ENCODE measurements at places on chromosomes 12 and 14.

DNA sequence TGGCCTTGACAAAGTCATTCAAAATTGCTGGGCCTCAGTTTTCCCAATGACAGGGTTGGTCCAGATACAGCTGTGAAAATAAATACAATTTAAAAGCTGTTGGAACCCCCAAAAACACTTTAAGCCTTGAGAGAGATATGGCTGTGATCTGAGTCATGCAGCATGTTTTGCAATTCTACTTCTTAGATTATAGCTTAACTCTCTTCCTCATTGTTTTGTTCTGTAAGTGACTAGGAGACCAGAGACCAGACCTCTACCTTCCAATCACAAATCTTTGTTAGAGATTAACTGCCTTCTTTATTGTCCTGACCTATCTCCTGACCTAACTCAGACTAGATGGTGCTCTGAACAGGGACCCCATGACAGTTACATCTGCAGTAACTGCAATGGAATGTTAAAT is 198.1 kb downstream of the STXBP6 start:
- no peak for DNase-seq

GRCh38 chr12:64077922-64078321 is 144.2 kb downstream of the KICS2 start:
- DNase-seq = no peak

DNA sequence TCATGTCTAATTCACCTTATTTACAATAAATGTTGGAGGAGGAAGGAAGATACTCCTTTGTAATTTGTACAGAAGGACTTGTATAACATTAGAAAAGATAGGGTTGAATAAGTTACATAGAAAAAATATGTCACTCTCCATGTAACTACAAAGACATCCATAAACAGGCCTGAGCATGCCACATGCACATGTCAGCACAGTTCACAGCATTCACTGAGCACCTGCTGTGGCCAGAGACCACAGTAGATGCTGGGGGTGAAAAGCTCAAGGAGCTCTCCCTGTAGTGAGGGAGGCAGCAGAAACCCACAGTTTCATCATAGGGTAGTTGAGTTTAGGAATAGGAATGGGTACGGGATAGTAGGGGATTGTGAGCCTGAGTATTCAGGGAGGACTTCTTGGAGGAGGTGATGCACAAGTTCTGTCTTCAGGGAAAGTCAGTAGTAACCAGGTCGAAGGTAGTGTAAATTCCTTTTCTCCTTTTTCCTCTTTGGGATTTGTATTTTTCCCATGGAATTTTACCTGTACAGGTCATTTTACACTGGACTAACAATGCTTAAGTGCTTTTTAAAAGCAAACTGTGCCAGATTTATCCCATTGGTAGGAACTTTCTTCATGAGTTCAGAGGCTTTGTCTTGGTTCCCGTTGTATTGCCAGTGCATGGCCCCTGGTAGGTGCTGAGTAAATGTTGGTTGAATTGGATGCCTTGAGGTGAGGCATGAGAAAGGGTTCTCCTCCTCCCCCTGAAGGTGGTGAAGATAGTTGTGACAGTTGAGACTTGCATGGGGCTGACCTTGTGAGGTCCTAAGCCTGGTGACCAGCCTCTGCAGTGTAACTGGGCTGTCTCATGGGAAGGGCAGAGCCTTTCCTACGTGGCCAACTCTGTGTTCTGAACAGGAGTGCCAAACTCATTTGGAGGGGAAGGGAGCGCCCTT is 20.2 kb downstream of the PRKCH start:
- DNase-seq = no peak

- DNase-seq = no peak
These were observed 31.0 kb downstream of the RTL1 start for GRCh38 chr14:100872259-100873095.

DNA sequence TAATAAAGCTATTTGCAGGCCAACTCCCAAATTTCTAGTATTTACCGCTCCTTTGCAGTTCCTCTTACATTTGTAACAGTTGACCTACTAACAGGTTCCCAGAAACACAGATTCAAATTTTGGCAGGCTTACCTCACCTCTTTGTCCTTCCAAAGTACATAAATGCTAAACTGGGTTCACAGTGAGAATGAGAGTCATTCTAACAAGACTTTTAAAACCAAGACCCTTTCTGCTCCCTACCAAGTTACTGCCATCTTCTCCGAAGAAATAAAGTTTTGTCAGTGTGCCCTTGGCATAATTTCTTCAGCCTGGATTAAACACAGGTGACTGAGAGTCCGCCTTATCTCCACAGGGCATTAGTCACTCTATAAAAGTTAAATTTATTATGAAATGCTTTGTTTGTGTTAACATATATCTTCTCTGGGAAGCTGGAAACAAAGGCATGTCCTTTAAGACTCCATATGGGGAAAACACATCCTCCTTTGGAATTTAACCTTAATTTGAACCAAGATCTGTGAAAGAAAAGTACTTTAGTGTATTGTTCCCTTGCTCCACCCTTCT is 28.2 kb downstream of the FOXA1 start:
- DNase-seq = no peak

DNA sequence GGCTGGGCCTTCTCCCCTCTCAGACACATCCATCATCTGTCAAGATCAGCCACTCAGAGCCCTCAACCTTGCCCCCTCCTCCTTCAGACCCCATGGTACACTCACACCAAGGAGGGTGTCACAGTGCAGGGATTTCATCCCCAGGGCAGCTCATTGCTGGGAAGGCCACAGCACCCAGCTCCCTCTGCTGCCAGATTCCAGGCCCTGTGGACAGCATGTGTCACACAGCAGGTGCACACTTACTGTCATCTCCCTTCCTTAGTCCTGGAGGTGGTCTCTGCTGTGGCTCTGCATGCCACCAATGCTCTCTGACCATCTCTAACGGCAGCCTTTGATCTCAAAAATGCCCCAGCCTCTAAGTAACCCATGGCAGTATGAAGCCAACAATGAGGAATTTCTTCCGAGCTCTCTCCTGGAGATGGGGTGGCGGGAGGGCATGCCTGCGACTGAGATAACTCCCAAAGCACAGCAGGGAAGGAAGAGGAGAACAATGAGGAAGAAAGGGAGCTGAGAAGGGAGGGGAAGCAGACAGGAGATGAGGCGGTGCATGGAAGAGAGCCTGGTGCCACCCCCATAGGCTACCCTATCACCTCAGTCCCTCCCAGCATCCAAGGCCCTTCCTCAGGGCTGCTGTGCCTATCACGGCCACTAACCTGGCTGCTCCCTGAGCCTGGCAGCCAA is 101.0 kb downstream of the SINHCAF start:
- no peak for DNase-seq

DNA sequence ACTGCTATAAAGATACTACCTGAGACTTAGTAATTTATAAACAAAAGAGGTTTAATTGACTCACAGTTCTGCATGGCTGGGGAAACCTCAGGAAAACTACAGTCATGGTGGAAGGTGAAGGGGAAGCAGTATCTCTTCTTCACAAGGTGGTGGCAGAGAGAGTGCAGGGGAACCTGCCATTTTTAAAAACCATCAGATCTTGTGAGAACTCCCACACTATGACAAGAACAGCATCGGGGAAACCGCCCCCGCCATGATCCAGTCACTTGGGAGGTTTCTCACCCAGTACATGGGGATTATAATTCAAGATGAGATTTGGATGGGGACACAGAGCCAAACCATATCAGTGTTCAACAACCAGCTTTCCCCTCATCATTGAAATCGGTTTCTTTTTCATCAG is 49.9 kb downstream of the AEBP2 start:
- DNase-seq = no peak

DNA sequence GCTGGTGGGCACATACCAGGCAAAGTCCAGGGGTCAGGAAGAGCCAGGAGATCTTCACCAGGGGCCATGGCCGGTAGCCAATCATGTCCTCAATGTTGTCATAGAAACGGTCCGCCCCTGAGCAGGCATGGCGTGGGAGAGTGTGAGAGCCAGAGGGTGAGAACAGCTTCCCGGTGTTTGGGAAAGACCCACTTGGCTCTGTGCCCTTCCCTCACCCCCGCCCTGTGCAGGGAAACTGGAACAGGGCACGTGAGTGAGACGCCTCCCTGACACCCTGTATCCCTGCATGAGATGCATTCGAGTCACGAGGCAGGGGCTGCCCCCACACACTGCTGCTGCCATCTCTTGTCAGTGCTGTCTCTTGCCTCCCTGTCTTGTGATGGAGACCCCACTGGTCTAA is 20.7 kb downstream of the SLC6A12 start:
- DNase-seq = no peak

GRCh38 chr12:68176257-68176656 is 16.7 kb upstream of the IFNG start:
- no peak for DNase-seq
